ENCODE measurements at places on chromosomes 3 and 15.

GRCh38 chr3:22231061-22231460 lies 480.1 kb upstream of the ZNF385D start:
- DNase-seq = peak; percentile 34

GRCh38 chr15:33547876-33548275 lies 237.1 kb downstream of the RYR3 start:
- DNase-seq = peak; percentile 22

GRCh38 chr3:152405915-152406802 lies 137.4 kb downstream of the MBNL1 start:
- peak; percentile 96 for DNase-seq

GRCh38 chr15:70197318-70197944 lies 99.7 kb upstream of the TLE3 start:
- DNase-seq = no peak

DNA sequence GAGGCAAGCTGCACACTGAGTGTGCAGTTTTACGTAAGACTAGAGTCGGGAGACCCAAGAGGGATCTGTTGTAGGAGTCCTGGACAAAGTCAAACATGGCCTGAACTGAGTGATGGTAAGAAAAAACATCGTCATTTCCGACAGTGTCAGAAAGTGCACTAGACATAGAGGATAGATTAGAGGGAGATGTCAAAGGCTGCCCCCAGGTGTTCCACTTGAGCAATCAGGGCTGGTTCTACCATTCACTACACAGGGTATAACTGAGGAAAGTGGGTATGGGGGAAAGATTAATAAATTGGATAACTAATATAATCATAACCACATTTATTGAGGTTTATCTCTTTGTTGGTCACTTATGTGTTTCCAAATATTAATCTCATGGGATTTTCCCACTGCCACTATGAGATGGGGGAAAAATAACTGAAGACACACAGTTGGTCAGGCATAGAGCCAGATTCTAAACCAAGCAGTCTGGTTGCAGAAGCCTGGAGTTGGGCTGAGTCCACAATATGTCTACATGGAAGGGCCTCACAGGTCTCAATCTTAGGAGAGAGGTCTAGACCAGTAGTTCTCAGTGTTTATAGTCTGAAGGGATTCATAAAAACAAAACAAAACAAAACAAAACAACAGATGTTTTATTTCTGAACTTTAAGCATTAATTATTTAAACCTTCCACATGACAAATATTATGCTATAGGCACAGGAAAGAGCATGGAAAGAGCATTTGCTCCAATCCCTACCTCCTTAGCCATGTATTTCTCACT lies 766.5 kb downstream of the NTRK3 start:
- DNase-seq = no peak

- no peak for DNase-seq
Measured at GRCh38 chr15:79065706-79066376, 24.7 kb downstream of the RASGRF1 start.

GRCh38 chr3:138031536-138031935 lies 21.6 kb downstream of the CLDN18 start:
- DNase-seq = no peak

GRCh38 chr3:11720304-11720898 lies 76.7 kb upstream of the VGLL4 start:
- peak; percentile 77 for DNase-seq

DNA sequence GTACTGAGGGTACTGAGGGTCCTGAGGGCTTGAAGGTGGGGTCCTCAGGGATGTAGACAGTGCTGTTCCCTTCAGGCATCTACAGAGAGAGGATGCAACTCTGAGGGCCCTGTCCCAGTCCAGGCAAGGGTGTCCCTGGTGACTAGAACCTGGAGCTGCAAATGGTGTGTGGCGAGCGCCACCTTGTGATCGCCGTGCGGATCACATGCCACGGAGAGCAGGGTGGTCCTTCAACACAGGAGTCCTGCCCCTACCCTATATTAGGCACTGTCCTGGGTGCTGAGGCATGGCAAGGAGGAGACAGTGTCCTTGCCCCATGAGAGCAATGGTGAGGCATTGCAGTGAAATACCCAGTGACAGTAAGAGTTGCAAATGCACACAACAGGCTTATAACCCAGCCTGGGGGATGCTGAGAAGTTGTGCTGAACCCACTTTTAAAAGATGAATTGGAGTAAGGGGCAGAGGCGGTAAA lies 23.6 kb downstream of the RHCG start:
- peak; percentile 44 for DNase-seq

DNA sequence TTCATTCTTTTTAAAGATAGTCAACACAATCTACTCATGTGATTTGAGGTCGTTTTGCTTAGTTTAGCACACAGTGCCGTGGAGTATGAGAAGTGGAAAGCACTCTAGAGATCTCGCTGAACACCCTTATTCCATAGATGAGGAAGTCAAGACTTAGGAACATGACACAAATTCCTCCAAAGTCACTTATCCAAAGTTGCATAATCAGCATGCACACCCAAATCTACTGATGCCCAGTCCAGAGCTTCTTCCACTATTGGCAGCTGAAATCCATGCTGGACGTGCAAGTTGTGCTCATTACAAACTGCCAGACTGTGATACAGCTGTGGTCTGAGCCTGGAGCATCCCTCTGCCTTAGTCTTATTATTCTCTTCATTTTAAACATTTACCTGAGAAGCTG lies 83.5 kb upstream of the ZNF280D start:
- DNase-seq = no peak

GRCh38 chr15:66235866-66236265 lies 17.7 kb downstream of the MEGF11 start:
- no peak for DNase-seq

DNA sequence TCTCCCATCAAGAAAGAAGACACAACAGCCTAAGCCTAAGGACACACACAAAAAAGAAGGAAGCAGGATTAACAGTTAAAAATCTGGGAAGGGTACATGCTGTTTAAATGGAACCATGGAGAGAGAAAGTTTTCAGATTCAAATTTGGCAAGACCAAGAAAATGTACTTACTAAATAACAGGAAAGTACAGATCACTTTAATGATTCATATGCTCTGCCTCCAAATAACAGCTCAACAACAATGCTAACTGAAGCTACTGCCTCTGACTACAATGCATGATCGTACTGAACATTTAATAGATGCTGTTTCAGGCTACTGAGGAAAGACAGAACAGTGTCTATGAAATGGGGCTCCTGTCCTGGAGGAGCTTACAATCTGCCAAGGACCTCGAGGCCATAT lies 8.4 kb upstream of the NMB start:
- no peak for DNase-seq

DNA sequence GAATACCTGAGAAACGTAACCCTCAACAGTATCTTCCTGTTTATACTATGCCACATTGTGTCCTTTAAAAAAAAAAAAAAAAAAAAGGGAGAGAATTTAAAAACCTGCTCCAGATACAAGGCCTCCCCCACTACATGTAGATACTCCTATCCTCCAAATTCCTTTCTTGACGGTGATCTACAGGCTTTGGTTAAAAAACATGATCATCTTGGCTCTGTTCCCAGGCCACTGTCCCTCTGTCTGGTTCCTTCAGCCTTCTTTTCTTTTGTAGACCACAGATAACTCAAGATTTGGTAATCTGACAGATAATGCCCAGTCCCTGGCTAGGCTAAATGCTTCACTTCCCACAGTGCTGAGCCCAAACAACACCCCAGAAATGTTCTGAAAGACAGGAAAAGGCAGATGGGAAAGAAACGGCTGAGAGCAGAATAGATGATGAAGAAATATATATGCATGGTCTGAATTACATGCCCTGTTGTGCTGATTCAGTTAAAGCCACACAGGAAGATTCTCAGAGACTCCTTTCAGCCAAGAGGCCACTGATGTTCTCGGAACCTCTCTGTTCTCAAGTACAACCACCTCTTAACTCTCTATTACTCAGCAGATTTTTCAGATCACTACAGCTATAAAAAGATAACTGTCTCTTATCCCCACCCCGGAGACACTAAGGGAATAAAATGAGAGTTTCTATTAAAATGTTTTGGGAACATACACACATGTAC lies 48.3 kb downstream of the NPTN start:
- DNase-seq = peak; percentile 11

DNA sequence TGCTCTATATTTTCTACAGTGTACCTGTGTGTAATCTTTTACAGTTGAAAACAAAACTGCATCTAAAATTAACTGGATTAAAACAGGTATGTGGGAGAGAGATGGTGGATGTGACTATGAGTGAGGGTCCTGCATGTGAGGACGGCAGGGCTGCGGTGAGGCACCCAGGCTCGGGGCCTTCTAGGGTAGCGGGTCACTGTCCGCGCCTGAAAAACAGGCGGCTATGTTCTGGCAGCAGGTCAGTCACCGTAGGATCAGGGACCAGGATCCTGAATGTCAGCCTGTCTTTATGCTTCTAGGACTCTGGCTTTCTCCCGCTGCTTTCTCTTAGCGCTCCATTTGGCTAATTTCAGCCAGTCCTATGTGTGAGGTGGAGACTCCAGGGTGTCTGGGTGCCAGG lies 12.6 kb downstream of the TMEM40 start:
- no peak for DNase-seq

DNA sequence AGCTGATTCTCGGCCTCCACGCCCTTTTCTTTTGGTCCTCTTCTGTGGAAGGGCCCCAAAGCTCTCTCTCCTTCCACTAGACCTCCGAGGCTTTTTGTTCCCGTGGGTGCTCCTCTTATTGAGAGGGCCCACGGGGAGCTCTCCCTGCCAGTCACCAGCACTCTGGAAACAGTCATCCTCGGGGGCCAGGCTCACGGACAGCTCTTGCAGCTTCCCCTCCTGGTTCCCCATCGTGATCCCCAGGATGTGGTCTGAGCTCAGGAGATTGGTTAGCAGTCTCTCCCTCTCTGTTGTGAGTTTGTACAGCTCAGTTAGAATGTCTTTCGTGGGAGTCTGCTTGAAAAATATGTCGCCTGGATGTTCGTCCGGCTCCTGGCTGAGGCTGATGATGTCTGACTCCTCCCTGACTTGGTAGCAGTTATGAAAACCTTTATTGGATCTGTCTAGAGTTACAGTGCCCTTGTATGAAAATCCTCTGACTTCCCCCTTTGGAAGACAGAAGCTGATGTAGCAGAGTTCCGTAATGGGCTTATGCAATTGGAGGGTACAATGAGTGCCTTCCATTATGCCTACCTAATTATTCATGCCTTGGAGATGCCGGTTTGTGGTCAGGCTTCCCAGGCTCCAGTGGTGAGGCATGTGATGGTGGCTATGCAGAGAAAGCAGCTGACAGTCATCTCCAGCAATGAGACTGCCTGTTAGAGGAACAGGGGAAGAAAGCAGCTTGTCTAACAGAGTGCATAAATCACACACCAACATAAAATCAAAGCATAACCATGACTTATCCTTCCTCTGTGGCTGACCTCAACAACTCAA lies 40.0 kb downstream of the FMN1 start:
- peak; percentile 90 for DNase-seq

Data from fibroblast of skin of right quadriceps (primary cell).